ENCODE measurements at places on chromosomes 5 and 9.

- no peak for DNase-seq
Observed at GRCh38 chr5:156375895-156376495, 49.0 kb downstream of the SGCD start.

DNA sequence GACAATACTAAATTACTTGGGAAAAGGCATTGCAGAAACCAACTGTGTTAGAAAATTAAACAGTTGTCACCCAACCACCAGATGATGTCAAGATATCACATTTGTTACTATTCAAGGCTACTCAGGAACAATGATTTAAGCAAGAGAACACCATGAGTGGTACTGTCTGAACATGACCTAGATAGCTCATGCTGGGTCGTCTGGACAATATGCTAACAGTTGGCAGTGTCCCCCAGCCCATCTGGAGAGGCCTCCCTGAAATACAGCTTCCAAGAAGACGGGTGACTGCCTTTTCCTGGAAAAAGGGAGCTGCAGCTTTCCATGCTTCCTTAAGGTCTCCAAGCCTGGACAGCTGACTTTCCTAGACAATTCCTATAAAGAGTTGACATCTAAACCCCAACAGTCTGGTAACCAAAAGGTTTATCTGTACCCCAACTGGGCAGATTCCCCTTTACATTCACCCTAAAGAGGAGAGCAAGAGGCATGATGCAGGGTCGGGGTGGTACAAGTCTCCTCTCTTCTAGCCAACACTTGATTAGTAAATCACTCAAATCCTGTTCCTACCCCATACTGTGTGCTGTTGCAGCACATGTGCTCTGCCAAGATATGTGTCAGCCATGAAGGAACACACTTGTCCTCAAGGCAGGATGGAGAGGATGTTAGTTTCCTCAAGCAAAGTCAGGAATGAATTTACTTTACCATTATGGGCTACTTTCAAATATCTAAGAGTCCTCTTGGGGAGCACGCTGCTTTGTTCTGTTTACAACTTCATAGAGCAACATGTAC is 433.0 kb downstream of the PDE4D start:
- no peak for DNase-seq

DNA sequence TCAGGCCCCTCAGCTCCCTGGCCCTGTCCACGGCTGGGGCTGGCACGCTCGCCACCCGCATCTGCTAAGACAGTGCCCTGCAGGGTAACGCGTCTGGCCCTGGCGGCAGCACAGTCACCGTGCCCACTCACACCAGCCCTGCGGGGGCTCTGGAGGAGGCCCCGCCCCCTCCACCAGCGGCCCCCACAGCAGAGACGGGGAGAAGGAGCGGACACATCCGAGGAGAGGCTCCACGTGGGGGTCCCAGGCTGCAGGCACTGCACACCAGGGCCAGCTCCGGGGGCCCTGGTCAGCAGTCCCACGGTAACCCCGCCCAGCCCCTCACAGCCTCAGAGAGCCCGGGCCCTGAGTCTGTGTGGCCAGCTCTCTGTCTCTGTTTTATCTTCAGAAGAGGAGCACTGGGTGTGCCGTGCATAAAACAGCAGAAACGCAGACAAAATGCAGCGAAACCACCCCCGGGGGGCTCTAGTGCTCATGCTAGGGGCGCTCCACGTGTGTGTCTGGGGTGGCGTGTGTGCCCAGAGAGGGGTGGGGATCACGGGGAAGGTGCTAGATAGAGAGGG is 47.5 kb upstream of the NRARP start:
- DNase-seq, result no peak

DNA sequence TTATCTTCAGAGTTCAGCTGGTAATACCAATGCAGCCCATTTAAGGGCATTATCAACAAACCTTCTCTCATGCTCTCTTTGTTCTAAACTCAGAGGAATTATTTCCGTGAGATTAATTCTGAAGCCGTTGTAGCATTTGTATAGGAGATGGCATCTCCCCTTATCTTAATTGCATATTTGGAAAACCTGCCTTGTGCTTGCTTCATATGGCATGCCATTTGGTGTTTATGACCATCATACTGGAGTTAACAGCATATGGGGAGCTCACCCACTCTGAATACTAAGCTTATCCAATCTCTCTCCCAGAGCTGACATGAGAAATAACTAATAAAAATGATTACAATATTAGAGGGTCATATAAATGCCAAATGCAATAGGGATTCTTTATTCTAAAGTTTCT is 243.2 kb downstream of the BRINP1 start:
- DNase-seq, result no peak

GRCh38 chr9:126704157-126704891 is 90.6 kb downstream of the LMX1B start:
- DNase-seq, result no peak

- no peak for DNase-seq
Observed at GRCh38 chr9:93630806-93631411, 54.5 kb downstream of the PHF2 start.

GRCh38 chr9:121353241-121354061 is 16.6 kb downstream of the STOM start:
- peak; percentile 28 for DNase-seq

- DNase-seq, result no peak
Observed at GRCh38 chr5:109779036-109779735, 89.5 kb downstream of the MAN2A1 start.

DNA sequence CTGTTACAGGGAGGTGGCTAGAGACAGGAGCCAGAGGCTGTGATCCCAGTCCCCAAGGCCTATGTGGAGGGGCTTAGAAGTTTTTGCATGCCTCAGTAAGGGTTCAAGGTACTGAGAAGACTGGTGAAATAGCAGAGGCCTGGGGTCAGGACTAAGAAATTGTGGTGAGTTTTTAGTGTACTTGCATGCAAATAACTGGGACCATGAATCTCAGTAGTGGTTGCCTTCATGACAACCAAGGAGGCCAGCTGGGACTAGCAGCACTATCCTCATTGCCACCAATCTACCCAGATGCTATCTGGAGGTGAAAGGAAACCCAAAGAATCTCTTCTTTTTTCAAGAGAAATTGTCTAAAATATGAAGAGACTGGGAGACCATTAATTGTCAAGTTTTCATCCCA is 395.1 kb downstream of the CETN3 start:
- no peak for DNase-seq

DNA sequence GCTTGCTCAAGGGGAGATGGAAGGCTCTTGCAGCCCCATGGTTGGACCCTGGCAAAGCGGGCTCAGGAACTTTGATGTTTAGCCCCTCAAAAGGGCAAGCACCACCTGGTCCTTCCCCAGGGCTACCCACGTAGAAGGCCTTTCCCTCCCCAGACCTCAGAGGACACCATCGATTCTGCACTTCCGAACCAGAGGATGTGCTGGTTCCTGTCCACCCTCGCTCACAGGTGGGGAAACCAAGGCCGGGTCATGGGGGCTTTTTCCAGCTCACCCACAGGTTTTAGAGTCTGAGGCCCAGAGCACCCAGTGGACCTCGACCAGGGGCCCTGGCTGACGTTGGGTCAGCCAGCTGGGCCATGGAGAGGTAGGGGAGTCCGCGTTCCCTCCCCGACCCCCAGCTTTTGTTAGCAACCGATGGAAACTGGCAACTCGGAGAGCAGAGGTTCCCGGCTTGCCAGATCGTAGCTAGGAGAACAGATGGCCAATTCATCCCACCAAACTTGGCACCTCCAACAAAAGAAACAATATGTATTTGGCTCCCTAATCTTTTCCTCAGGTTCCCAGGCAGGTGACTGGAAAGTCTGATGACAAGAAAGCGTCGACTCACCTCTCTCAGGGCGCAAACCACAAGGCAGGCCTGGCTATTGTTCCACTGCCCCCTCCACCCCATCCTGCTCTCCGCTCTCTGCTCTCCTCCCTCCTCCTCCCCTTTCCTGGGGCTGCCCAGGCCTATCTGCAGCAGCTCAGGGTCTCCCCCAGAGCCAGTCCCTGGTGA is 167.6 kb upstream of the SMIM23 start:
- DNase-seq, result no peak

DNA sequence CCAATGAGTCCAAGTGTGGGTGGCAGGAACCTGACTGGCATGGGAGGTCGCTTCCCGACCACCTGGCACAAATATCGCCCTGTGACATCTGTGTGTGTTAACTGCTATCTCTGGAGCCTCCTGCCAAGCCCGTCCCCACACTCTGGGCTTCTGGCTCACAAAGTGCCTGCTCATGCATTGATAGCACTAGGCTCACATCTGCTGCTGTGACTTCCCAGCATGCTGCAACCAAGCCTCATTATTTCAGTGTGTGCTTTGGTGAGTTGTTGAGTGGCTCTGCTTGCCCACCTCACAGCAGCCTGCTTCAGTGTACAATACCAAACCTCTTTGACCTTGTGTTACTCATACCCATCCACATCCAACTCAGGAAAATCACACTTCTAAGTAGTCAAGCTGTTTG is 139.8 kb downstream of the APBA1 start:
- DNase-seq, result no peak

GRCh38 chr9:94983552-94983951 is 257.1 kb downstream of the AOPEP start:
- DNase-seq, result no peak

Measured in stimulated activated CD8-positive, alpha-beta memory T cell treated with anti-CD3 and anti-CD28 coated beads, Interleukin-7, amount 100 ng/mL, for 24 hours (primary cell).